ENCODE measurements at places on chromosomes 11 and 22.

DNA sequence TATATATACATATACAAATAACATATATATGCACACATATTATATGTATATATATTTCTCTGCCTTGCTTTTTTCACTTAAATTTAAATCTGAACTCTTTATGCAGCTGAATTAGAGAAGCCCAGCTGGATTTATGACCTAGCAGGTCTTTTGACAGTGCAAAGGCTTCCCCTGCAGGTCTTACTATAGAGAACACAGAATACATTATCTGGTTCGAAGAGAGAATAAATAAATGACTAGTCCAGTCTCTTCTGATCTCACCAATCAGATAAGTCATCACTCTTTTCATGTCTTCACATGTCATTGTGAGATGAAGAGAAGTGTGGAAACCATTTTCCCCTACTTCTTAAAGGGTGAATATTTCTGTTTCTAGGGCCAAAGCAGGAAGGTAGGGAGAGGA lies 58.2 kb downstream of the OR10A6 start:
- no peak for DNase-seq

- no peak for DNase-seq
These were observed 85.2 kb upstream of the ARHGAP32 start for GRCh38 chr11:129277198-129277843.

DNA sequence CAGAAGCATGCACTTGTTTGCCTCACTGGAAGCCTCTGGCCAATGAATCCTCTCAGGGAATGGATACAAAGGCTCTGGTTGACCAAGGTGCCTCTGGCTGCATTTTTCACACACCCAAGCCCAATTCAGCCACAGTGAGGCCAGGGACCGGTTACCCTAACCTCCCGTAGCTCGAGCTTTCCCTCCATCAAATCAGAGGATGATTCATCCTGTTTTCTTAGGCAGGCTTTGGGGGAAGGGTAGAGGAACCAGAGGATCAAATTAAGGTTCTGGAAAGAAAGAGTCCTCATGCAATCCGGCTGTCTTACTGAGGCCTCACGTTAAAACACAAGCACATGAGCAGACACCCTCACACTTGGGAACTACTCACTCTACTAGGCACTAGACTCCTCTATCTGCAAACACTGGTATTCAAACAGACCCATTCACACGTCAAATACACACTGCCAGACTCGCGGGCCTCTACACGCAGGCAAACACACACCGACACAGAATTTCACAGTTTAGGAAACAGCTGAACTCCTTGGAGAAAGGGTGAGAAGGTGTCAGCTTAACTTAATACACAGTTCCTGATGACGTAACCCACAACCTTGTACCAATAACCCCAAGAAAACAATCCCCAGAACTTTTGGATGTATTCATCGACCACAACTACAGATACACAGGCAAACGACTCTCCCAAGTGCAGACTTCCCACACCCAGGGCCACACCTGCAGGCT lies 12.4 kb downstream of the NRXN2 start:
- no peak for DNase-seq

- DNase-seq: peak; percentile 12
These were observed 163.4 kb upstream of the NCAM1 start for GRCh38 chr11:112797648-112798293.

DNA sequence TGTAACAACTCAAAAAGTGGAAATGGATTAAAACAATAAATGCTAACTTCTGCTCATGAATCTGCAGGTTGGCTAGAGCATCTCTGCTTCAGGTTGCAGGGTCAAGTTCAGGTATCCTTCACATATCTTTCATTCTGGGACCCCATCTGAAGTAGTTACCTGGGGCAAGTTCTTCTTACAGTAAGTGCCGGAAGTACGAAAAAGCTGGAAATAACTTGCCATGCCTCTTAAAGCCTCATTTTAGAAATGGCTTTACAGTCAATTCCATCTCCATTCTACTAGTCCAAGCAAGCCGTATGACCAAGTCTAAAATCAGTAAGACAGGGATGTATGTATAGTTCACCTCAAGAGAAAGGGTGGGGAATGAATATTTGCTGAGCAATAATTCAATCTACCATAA lies 93.7 kb downstream of the FCHSD2 start:
- no peak for DNase-seq

- no peak for DNase-seq
These were observed 7.2 kb downstream of the APOL4 start for GRCh38 chr22:36194385-36194784.
